ENCODE measurements at places on chromosomes 5 and 9.

- DNase-seq: peak; percentile 34
Measured at GRCh38 chr5:178416919-178417318, 173.3 kb downstream of the COL23A1 start.

DNA sequence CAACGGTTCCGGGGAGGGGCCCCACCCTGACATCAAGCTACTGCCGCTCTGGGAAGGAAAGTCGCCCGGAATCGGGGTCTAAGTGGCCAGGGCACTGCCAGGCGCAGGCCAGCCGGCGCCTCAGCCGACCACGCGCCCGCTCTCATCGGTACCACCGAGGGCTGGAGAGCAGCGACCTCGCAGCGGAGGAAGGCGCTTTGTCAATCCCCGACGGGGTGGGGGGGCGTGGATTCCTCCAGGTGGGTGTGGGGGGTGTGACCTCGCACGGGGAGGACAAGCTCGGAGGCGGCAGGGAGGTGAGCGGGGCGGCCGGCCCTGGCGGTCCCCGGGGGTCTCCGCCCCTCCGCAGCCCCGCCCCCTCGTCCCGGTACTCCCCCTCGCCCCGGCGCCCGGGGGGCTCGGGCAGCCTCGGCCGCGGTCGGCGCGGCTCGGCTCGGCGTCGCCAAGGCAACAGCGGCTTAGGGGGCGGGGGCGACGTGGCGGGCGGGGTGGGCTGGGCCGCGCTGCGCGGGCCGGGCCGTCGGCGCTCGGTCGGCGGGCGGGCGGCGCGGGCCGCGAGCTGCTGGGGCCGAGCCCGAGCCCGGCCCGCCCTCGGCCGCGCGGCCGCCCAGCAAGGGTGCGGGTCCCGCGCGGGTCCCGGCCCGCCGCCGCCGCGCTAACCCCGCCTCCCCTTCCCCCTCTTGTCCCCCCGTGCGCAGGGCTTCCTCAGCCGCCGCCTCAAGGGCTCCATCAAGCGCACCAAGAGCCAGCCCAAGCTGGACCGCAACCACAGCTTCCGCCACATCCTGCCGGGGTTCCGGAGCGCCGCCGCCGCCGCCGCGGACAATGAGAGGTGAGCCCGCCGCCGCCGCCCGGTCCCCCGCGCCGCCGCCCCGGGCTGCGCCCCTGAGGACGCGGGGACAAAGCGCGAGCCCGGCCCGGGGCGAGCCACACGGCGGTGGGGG lies 47.5 kb downstream of the DAB2IP start:
- peak; percentile 78 for DNase-seq

- DNase-seq: no peak
Measured at GRCh38 chr9:18137815-18138214, 336.1 kb upstream of the ADAMTSL1 start.

- DNase-seq: no peak
Measured at GRCh38 chr9:114114364-114114763, 15.3 kb upstream of the KIF12 start.

DNA sequence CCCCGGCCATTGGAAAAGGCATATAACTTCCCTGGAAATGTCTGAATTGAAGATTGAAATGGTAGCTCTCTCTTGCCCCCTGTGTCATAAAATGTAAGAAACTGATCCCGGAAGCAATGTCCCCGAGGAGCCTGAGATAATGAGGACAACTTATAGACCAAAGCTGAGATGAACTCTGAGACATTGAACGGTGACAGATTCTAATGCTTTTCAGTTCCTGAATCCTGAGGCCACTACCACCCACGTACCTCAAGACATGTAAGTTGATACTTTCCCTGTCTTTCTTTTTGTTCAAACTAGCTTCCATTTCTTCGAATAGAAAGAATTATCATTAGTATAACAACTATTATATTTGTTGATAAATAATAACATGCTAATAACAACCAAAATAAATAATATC lies 51.0 kb downstream of the KIF4B start:
- DNase-seq: no peak

DNA sequence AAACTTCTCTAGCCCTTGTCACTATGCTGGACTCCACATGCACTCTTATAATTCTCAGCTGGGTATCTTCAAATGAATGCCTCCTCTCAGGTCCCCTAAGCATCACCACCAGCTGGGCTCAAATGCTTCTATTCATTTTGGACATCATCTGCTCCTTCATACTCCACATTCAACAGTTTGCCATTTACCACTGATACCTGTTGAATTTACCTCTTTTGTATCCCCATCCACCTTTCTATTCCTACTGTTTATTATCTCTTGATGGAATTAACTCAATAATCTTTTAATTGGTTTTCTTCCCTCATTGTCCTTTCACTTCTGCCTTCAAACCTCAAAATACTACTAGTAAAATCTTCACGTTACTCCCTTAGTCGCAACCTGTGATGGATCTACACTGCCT lies 14.5 kb downstream of the RANBP6 start:
- no peak for DNase-seq

- DNase-seq: no peak
Measured at GRCh38 chr5:172616730-172617129, 24.3 kb upstream of the NEURL1B start.

DNA sequence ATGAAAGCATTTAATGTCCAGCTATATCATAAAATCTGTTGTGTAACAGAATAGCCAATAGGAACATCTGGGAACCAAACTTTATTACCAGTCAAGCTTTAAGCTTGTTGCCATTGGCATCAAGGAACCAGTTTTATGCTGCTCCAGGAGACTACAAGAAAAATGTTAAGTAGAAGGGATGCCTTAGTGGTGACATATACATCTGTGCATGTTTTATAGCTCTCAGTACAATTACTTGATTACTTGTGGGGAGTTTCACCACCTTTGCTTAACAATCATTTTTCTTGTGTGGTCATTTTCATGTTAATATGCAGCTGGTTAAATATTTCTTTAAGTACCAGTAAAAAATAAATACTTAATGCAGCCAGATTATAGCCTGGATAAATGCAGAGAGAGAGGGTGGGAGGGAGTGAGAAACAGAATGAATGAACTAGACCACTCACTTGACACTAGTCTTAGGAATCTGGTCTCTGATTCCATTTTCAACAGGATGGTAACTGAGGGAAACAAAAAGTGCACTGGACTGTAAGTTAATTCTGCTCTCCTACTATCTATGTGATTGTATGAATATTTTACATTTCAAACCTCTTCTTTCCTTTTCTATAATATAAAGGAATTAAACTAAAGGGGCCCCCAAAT lies 35.7 kb upstream of the LURAP1L start:
- no peak for DNase-seq

- no peak for DNase-seq
Measured at GRCh38 chr9:94584555-94584954, 9.1 kb downstream of the FBP2 start.

GRCh38 chr9:116596646-116597045 lies 90.5 kb upstream of the TRIM32 start:
- DNase-seq: no peak

DNA sequence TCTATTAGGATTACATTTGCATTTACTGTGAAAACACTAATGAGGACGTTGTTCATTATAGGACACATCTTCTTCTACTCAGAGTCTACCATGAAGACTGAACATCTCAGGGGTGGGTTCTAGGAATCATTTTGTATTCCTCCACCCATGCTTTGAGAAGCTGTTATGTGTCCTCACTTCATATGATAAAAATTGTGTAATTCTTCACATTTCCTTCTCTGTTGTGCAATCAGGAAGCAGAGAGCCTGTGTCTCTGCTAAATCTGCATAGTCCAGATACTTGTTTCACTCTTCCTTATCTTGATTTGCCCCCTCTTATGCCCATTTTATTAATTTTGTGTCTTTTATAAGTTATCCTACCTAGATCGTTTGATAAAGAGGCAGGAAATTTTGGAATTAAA lies 97.8 kb upstream of the IQGAP2 start:
- DNase-seq: no peak

DNA sequence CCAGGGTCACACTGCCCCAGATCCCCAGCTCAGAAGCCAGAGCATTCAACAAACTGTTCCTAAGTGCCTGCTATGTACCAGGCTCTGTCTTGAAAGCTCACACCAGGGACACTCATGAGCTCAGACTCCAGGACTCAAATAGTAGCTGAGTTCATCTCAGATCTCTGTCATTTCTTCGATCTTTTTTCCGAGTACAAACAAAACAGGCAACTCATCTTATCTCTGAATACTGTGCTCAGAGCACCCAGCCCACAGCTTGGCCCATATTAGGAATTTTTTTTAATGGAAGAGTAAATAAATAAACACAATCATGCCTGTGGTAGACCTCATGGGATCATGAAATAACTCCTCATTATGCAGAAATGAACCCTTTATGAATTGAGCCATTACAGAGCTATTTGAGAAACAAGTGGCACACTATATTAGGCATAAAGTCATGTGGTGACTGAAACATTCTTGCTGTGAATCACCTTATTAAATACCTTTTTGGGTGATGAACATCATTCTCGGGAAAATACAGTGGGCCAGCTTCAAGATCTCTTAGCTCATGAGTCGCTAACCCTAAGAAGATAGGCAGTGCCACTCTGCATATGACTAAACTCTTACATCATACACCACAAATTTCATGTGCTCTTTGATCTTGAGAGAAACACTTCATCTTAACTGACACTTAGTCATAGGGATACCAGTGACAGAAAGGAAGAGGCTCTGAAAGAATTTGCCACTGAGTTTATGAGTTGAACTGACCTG lies 9.9 kb downstream of the SH3RF2 start:
- no peak for DNase-seq

DNA sequence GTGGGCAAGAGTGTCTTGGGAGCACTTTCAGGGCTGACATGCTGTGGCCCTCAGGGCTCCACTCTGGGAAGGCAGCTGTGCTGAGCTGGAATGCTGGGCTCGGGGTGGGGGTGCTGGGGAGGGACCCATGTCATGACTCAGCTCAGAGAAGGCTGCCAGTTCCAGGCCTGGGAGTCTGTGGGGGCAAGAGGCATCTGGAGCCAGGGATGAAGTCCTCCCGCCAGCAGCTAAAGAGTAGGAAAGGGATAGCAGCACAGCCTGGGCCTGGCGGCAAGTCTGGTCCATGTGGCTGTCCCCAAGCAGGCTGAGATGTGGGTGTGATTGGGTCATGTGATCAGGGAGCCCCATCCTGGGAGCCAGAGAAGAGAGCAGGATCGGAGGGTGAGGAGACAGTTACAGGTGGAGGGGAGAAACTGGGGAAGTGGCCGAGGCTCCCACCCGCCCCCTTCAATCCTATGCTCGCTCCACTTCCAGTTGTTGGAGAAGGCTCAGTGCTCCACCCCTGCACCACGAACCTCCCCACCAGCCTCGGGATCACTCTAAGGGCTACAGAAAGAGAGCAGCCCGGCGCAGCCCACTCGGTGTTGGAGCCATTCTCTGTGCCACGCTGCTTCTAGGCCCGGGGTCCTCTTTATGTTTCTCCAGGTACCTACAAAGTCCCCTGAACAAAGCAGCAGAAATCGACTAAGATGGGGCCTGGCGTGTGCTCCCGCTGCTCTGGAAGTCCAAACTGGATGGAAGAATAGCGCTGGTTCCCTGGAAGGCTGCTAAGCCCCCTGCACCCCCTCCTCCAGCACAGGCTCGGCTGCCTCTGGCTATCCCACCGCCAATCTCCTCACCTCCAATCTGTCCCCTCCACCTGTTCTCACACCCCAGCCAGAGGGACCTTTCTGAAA lies 12.0 kb downstream of the PDGFRB start:
- peak; percentile 72 for DNase-seq

GRCh38 chr5:149129181-149129580 lies 12.1 kb upstream of the ABLIM3 start:
- no peak for DNase-seq

DNA sequence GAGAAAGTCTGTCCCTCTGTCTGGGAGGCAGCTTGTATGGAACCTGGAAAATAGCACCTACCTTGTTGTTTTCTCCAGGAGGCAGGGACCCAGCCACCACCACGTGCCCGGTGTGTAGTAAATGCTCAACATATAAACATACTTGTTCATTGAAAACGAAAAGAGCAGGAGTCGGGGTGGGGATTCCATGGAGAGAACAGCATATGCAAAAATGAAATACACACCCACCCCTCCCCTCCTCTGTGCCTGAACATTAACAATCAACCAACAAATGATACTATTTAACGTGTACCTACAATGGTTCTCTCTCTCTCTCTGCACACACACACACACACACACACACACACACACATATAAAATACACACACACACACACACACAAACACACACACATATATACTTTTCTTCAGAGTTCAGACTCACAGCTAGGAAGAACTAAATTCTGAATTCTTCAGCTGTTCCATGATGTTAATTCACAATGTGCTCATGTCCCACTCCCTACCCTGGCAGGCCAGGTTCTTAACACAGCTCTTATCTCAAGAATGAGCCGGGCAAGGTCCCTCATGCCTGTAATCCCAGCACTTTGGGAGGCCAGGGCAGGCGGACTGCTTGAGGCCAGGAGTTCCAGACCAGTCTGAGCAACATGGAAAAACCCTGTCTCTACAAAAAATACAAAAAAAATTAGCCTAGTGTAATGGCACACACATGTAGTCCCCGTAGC lies 16.3 kb upstream of the DENND1A start:
- DNase-seq: no peak

- peak; percentile 87 for DNase-seq
Measured at GRCh38 chr5:172872997-172873491, 39.0 kb downstream of the ERGIC1 start.

DNA sequence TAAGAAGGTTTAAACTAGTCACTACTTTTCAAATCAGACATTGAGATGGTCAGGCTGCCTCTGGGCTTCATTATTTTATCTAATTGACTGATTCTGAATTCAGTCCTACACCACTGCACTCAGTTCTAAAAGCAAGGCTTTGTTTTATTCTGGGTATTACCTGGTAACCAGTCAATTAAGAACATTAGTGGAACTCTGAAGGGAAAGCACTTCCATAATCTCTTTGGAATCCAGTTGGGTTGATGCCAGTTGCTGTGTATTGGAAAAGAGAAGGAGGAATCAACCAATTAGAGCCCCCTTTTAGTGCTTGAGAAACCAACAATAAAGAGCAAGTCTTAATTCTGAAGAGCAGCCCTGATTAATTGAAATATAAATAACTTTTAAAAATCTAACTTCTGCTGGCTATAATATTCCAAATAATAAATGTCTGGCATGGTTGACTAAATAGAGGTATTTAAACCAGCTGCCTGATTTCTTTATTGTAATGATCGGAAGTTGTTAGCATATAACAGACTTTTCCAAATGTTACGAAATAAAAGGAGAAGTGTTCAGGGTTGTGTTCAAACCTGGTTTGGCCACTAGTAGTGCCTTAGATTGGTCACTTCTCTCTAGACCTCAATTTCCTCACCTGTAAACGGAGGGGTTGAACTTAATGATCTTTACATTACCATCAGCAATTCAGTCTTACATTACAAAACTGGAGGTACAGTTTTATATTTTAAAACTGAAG lies 32.0 kb downstream of the CPEB4 start:
- no peak for DNase-seq

DNA sequence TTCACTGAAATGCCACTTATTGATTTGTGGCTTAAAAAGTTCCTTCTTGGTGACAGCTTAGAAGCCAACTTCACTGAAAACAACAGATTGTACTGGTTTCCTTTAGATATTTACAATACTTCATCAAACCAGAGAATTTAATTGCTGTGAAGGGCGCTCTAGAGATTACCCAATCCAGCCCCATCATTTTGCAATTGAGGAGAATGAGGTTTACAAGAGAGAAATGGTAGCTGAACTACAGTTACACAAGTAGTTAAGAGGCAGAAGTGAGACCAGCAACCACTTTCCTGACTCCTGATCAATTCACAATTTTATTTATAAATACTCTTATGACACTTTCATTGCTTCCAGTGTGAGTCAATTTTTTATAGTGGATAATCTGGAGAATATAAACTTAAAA lies 103.5 kb upstream of the APC start:
- no peak for DNase-seq

GRCh38 chr5:139855451-139855850 lies 59.8 kb downstream of the PSD2 start:
- DNase-seq: no peak

GRCh38 chr5:73969195-73970036 lies 343.4 kb downstream of the ARHGEF28 start:
- DNase-seq: no peak
